ENCODE measurements at places on chromosomes 2 and 18.
A peak's percentile ranks its signal among the peaks of the same experiment; 100 is the strongest.

DNA sequence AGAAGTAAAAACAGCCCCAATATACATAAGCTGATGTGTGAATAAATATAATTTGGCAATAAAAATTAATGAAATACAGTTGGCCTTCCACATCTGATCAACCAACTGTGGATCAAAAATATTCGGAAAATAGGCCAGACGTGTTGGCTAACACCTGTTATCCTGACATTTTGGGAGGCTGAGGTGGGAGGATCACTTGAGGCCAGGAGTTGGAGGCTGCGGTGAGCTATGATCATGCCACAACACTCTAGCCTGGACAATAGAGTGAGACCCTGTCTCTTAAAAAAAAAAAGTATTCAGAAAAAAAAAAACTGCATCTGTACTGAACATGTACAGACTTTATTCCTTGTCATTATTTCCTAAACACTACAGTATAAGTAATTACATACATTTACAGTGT lies 11.5 kb upstream of the PUS10 start:
- DNase-seq: no peak

DNA sequence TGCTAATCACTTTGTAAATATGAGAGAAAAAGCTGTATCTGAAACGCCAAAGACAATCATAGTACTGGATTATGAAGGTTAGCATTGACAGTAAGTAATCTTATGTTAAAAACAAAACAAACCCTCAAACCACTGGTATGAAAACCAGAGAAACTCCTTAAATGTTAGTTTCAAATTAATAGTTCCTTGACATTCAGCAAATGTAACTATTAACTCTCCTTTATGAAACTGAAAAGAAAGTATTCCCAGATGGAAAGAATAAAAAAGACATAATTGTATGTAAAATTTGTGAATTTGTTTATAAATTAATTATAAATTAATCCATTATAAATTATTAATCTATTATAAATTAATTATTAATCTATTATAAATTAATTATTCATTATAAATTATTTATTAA lies 12.3 kb downstream of the FASTKD1 start:
- DNase-seq: no peak

GRCh38 chr2:4515871-4516761 lies 812.7 kb downstream of the DCDC2C start:
- no peak for DNase-seq

DNA sequence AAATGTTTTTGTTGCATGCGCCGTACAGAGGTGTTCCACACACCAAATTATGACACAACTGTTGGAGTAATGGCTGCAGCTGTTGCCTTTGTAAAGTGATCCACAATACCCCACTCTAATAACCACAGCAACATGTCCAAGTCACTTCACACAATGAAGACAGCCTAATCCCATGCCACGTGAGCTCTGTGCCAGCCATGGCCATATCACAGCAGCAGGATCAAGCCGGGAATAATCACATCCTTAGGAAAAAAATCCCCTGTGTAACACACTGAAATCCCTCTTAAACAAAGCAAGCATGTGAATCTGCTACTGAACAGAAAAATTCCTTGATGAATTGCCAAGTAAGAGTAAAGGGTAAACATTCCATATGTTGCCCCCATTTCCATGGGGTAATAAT lies 179.5 kb upstream of the PARD3B start:
- no peak for DNase-seq

GRCh38 chr2:166017208-166017607 lies 63.6 kb upstream of the TTC21B start:
- no peak for DNase-seq

DNA sequence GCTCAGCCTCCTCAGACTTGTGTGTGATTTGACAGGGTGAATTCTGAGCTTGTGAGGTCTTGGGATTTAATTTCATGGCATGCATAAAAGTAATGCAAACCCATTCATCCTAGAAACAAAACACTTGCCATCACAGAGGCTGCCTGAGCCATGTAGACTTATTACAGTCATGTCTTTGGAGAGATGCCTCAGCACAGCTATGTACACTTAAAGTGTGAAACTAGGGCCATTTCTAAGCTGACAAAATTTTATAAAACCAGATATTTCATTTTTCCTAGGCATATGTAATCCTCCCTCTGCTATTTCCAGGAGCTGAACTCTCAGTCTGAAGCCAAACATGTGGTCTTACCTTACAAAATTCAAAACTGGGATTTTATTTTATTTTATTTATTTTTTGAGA lies 322.2 kb upstream of the SPHKAP start:
- no peak for DNase-seq

- DNase-seq: no peak
These were observed 265.9 kb downstream of the TFCP2L1 start for GRCh38 chr2:121019071-121019470.

- no peak for DNase-seq
These were observed 157.1 kb downstream of the BCL2 start for GRCh38 chr18:63162271-63163014.

DNA sequence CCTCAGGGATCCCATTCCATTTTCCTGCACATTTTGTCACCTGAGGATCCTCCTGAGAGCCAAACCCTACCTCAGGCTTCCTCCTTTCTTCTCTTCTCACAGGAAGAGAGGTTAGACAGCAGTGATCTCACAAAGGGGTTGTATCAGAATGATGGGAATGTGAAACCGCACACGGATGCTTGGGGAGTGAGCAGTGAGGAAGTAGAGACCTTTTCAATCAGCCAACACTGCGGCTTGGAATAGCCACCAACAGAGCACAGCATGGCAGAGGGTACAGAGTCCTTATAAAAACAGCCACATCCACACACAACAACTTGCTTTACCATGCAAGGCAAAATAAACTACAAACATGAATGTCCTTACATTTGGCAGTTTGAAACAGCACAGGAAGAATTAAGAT lies 8.7 kb downstream of the TMEM182 start:
- no peak for DNase-seq

DNA sequence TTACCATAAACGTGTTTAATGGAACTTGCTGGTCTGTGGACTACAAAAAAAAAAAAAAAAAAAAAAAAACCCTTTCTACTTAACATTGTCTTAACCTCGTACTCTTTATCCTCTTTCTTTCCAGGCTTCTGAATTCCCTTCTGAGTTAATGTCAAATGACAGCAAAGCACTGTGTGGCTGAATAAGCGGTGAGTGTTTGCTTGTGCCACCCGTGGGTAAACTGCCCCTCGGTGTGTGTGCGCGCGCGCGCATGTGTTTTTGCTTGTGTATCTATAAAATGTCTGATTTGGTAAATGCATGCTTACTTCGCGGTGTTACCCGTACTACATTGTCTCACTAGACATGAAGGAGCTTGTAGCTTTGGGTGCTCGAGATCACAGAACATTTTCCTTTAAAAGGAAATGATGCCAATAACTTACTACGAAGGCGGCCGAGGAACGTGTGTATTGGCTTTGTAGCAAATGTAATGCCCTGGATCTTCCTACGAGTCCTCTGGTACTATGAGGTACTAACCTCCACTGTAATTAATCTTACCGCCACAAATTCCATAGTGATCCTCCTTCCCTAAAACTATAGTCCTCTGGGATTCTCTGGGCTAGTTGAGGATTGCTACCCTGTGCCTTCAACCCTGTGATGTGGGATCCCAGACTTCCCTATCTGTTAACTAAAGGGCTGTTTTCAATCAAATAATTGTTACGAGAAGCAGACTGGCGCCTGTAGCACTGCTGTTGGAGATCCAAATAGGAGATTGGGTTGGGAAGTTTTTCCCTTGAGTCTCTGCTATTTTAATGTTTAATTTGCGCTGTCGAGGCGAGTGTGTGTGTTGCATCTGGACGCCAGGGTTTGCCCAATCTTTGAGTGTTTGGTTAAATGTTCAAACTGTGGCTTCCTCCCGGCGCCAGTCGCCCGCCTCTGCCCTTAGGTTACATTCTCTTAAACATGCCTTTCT lies 1.1 kb downstream of the ID2 start:
- DNase-seq: peak; percentile 37

GRCh38 chr18:5197461-5197860 lies 404 bp upstream of the AKAIN1 start:
- DNase-seq: no peak

GRCh38 chr2:97699765-97700444 lies 13.5 kb upstream of the ZAP70 start:
- peak; percentile 63 for DNase-seq

DNA sequence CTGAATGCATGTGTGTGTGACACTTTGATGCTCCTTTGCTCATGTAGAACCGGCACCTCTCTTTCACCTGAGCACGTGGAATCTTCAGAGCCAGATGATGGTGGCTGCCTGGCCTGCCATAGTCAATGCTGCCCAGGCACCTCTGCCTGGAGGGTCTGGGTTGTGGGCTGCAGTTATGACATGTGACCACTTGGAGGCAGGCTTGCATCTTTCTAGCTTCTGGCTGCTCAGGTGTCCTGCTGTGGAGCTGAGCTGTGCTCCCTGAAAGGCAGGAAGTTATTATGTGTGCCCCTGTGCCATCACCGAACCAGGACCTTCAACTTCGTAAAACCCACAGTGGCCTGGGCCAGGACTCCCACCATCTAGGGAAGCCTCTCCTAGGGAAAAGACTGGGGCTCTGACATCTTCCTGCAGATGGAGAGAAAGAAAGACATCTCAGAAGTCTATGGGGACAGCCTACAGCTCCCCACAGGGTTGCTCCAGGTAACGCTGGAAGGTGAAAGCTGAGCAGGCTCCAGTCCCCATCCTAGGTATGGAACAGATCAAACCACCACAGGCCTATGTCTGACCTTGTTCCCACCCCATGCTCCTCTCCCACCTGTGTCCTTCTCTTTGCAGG lies 30.2 kb downstream of the PSD4 start:
- peak; percentile 68 for DNase-seq

- DNase-seq: no peak
These were observed 86.1 kb upstream of the CTAGE1 start for GRCh38 chr18:22503803-22504202.

DNA sequence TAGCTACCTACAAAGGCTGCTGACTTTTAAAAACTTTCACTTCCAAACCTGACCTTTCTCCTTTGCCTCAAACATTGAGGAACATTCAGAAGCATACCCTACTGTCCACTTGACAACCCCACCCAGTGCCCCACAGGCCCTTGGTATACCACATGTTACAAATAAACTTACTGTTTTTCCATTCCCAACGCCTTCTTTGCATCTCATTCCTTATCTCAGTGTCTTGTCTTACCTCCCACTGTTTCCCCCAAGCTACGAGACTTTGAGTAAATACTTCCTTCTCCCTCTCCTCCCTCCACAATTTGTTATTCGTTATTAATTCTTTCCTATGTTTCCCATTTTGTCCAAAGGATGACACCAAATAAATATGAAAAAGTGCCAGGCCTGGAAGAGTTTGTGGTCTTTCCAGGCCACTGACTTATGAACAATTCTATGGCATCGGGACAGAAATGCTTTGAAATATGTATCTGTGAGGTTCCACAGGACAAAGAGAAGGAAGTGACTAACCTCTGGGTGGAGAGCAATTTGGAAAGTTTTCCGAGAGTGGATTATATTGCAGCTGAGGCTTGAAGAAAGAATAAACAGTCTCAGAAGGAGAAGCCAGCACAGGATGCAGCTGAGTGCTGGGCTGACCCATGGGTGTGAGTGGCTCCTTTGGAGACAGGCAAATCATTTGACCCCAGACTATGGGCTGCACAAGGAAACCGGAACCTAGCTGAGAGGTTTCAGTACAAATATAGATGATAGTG lies 409.0 kb downstream of the LPIN1 start:
- DNase-seq: no peak

DNA sequence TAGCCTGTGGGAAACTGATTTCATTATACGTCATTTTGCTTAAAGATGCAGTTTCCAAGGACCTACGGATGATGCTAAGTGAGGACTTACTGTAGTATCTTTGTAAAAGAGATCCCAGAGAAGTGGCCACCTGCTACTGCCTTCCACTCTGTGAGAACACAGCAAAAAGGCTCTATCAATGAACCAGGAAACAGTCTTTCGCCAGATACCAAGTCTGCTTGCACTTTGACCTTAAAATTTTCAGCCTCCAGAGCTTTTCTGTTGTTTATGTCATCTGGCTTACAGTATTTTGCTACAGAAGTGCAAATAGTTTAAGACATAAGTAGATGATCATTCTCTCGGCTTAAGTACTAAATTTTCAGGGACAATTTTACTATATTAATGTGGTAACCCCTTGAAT lies 847.9 kb upstream of the CHAC2 start:
- no peak for DNase-seq

GRCh38 chr2:136055929-136056688 lies 61.8 kb downstream of the CXCR4 start:
- no peak for DNase-seq

DNA sequence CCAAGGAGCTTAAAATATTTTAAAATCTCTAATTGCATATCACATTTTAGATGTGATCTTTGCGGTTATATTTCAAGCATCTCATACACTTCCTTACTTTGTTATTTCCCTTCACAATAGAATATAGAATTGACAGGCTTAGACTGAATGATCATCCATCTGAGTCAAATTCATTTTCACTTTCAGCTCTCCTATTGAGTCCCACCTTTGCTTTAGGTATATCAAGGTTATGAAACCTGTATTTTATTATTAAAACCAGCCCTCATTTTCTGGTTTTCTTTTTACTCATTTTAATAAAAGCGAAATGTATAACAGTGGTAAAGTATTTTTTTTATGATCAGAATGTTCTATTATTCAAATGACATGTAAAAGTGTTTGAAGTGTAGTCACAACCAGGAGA lies 162.9 kb upstream of the KYNU start:
- no peak for DNase-seq

DNA sequence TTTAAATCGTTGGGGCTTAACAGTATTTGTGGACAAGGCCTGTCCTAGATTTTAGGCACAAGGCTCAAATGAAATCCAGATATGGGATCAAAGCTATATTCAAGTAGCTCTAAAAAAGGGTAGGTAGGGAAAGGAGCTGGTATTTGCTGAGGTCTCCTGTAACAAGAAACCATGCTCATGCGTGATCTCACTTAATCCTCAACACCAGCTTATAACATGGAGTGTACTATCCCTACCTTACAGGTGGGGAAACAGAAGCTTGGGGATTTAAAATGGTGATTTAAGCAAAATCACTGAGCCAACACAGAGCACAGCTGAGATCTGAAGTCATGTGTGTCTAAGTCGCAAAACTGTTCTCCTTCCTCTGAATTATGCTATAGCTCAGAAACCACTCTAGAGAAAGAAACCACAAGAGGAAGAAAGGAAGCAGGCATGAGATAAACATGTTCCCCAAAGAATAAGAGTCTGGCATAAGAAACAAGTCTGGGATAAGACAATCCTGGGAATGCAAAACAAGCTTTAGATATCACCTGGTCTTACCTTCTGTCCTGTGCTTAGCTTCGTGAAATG lies 43.1 kb downstream of the CYRIA start:
- no peak for DNase-seq

DNA sequence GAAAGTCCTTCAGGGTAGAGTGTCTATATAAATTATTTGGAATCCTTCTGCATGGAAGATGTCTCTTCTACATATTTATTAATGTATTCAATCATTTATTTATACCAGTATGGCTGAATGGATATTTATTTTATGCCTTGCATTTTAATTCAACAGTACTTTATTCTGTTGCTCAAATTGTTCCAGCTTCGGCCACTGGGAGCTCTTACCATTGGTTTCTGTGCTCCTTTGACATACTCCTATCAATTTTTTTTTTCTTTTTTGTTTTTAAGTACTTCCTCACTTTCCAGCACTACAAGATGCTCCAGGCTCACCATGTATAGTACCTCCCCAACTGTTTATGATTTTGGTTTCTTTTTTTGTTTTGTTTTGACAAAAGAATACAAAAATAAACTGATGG lies 39.4 kb upstream of the WIPF1 start:
- no peak for DNase-seq
